ENCODE measurements at places on chromosomes 5 and 9. TPM values are rescaled to one million over a fixed set of nuclear protein-coding genes. Genes with fewer than 3 reads are reported as not detected.

DNA sequence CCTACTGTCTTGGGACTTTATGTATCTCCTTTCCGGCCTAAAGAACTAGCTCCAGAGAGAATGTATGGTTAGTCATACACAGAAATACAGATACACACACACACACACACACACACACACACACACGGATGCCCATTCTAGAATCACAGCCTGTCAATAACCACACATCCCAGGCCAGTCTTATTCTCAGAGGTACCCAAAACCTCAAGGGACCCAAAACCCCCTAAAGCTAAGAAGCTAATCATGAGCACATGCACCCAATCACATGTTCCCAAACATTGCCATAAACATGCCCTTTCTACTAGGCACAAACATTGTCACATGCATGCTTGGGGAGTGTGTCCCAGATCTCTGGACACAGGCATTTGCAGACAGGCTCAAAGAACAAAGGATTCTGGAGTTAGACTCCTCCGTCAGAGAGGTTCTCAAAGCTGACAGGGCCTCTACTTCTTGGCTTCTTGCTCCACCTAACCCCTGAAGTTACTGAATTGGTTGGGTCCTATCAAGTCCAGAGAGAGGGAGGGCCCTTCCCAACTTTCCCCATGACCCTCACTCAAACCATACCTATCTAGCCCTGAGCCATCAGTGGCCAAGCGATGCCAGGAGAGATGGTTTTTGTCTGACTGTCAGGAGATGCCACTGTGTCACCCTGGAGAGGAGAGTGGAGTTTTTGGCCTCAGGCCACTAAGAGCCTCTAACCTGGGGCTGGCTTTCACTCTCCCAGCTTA, 78.7 kb downstream of the NRG2 start:
- DNase-seq = no peak

DNA sequence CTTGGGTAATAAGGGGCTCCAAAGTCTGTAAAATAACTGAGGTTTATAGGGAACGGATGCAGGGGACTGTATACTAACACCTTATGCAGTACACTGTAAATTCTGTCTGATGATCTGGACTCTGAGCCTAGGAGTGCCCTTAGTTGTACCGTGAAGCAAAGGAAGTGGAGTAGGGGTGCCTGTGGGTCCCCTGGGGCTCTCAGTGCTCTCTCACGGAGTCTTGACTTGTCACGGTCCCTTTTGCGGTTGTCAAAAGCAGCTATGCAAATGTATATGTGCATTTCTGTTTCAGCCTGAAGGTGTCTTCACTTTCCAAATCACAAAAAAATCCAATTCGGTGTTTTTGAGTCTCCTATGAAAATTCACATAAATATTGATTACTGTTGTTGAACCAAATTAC, 17.8 kb downstream of the DMRT1 start:
- DNase-seq = no peak

FOXD4L3 gene
- not detected for total RNA-seq

DNA sequence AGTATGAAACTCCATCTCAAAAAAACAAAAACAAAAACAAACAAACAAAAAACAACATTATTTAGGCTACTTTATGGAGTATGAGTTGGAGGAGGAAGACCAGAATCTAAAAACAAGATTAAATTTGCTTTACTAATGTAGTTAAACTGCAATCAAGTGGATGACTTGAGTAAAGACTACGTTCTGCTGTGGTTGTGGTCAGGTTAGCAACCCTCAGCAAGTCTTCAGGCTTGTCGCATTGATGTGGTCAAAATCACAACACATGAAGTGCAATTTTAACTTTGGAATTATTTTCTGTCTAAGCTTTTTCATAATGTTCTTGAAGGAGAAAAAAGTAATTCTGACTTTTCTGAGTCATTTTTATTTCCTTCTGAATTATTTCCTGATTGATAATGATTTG, 43.1 kb downstream of the PDE6A start:
- DNase-seq = no peak

DNA sequence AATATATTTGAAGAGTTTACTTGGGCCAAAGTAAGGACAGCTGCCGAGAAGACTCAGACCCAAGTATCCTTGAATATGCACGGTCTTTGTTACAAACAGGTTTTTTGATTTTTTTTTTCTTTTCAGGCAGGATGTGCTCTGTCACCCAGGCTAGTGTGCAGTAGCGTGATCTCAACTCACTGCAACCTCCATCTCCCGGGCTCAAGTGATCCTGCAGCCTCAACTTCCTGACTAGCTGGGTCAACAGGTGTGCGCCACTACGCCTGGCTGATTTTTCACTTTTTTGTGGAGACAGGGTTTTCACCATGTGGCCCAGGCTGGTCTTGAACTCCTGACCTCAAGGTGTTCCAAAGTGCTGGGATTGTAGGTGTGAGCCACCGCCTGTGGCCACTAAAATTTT, 27.4 kb downstream of the JMY start:
- DNase-seq = no peak

DNA sequence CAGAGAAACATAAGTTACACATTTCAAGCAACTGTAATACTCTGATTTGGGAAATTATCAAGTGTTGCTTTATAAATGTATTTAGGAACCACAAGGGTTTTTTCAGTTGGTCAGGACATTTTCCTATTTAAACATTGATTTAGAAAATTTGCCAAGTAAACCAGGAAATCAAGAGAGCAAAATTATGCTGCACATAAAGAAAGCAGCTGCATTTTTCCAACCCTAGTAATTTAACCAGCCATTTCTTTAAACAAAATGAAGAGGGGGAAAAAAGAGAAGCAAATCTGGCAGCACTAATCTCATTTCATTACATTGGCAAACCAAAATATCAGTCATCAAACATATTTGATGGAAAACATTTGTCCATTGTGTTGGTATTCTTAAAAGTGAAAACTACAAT, 271.4 kb downstream of the TLE1 start:
- no peak for DNase-seq

- DNase-seq = no peak
These were observed 94.0 kb upstream of the RAPGEF1 start for GRCh38 chr9:131833906-131834305.

- no peak for DNase-seq
These were observed 144.6 kb upstream of the PCA3 start for GRCh38 chr9:76619640-76620039.

- DNase-seq = no peak
These were observed 65.4 kb downstream of the CMYA5 start for GRCh38 chr5:79754865-79755555.

- DNase-seq = no peak
These were observed 45.4 kb downstream of the PTBP3 start for GRCh38 chr9:112288029-112288428.

- no peak for DNase-seq
These were observed 75.3 kb downstream of the MACROH2A1 start for GRCh38 chr5:135323701-135324132.

DNA sequence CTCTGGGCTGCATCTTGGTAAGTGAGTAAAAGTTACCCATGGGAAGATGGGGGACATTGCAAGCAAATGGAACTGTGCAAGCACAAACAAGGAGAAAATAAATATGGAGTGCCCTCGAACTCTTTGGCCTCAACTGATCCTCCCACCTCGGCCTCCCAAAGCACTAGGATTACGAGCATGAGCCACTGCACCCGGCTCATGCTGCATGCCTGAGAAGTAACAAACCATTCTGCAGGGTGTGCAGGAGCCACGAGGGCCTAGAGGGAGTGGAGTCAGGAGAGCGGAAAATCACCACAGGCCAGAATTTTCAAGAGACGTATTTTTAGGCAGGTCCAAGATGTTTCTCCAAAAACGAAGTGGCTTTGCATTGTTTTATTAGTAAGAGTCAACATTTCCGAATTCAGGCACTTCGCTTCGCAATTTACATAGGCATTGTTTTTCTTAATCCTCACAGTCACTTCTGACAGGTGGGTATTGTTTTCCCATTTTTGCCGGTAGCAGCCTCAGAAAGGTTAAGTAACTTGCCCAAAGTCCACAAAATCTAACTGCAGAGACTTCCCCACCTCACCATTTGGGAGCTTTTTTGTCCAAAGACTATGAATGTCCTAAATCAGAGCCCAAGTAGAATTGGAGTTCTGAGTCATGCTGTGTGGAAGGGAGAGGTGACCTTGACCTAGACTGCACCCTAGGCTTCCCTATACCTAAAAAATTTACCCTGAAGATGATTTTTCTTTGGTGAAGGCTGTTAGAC, 230.2 kb downstream of the NR3C1 start:
- no peak for DNase-seq

SRD5A1 gene
- total RNA-seq = 27.5 TPM

AGXT2 gene
- not detected for total RNA-seq

DNA sequence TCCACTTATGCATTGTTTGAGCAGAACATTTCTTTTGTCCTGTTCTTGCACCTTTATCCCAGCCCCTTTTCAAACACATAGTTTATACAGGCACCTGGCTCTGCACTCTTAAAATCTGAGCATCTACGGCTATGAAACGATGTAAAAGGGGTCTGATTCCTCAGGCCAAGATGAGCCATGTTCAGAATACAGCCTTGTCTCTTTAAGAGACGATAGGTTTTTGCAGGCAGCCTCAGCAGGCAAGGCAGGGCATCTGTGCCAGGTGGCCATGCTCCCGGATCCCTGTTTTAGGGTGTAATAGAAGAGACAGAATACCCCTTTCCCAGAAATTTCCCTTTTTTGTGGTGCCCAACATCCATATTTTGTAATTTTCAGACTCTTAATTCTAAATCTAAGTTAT, 89.1 kb upstream of the NFIB start:
- no peak for DNase-seq

DNA sequence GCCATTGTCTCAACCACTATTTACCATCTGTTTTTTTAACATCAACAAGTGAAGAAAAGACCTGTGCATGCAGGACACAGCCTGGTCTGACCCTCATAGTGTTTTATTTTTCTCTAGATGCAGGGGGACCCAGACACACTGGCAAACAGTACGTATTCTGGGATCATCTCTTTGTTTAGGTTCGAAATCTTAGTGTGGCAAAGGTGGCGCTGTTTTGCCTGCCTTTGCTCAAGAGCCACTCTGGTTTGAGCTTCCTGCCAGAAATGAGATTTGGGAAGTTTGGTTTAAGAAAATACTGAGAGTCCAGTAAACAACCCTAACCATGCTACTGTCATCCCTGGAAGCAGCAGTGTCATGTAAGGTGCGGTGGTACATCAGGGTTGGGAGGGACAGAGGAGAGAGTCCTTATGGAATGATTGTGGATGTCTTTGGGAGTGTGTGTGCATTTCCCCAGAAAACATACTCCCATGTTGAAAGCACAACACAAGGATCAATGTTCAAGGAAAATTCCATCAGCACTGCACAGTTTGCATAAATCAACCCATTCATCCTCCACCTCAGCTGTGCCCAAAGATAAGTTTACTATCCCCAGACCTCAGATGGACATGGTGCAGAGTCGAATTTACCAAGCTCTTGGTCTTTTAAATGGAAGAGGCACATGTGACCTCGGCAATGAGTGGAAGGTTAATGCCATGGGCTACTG, 34.0 kb upstream of the FLT4 start:
- no peak for DNase-seq

Measured in HFFc6 (cell line).